ENCODE measurements at places on chromosomes 11 and 22.

DNA sequence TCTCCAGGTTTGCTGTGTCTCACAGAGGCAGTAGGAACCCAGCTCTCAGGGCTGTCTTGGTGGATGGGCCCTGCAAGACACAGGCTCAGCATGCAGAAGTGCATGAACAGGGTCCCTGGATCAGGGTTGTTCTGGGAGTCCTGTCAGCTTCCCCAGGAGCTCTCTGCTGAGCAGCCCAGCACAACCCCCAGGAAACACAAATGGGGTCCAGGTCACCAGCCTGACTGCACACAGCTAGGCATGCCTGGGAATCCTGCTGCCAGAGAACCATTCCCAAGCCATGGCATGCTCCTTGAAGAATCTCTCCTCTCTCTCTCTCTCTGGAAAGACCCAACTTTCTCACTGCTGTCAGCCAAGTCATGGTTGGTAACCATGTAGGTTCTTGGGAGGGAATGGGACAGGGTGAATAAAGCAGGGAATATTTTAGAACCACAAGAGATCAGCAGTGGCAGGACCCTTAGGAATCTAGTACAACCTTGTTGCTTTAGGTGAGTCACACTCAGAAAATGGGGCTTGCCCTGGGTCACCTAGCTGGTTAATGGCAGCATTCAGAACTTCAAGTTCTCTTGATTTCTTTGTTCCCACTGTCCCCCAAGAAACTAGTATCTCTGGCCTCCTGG is 21.4 kb downstream of the TUB start:
- no peak for DNase-seq

DNA sequence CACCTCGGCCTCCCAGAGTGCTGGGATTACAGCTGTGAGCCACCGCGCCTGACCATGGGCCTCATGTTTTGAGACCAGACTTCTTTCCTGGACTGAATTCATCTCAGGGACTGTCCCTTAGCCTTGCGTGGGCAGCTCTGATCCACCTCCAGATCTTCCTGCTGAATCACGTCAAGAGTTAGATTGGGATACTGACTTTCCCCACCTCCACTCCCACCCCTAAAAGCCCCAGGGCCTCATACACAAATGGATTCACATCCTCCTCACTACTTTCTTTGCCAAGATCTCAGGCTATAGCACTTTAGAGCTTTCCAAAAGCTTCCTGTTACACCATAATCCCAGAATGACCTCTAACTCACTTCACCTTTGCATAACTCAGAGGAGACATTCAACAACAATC is 12.1 kb downstream of the CCDC87 start:
- DNase-seq: no peak

- DNase-seq: no peak
These were observed 33.7 kb downstream of the APLP2 start for GRCh38 chr11:130103296-130103814.

DNA sequence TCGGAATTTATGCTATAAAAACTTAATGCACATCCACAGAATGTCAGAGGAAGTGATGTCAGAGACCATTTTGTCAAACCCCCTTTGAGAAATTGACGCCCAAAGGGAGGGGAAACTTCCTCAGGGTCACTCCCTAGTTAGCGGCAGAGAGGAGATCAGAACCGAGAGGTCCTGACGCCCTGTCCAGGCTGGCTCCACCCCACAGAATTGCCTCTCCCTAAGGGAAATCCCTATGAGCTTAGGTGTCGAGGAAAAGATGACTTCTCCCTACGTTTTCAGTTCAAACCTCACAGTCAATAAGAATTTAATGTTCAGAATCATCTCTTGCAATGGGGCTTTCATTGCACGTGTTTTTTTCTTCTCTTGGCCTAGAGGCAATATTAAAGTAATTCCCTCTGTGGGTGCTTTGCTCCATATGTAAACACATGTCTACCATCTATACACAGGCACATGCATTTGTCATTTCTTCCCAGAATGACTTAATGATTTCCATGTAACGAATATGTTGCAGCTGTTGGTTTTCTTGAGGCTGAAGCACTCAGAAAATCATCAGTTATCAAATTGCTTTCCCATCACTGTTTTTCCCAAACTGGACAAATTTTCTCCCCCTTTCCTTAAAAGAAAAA is 148.7 kb upstream of the TIMP3 start:
- DNase-seq: no peak

DNA sequence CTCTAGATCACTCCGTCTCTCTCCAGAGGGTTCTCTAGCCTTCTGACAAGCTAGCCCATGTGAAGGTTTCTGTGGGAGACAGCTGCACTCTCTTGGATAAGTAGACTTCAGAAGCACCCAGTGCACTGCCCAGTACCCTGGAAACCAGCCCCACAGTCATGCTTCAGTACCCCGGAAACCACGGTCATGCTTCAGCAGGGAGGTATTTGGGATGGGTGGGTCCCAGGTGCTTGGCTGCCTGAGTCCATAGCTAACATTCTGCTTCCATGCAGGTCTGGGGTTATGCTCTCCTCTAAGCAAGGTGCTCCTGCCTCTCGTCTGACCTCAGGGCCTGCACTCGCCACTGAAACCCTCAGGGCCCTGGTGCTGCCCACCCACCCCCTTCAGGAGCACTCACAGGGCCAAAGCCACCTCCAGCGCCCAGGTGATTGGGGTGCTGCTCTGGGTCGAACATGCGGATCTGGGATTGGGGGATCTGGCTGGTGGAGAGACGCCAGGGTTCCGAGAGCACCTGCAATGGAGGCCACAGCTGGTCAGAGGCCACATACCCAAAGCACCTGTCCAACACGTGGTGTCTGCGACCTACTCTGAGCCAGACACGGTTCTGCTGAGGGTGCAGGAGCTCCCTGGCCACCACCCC is 7.3 kb upstream of the SYCE3 start:
- DNase-seq: no peak

- DNase-seq: peak; percentile 64
These were observed 21.8 kb downstream of the SNX19 start for GRCh38 chr11:130894322-130895025.

GRCh38 chr11:1288426-1289151 is 20.8 kb downstream of the TOLLIP start:
- no peak for DNase-seq

GRCh38 chr22:46551996-46552395 is 14.6 kb upstream of the CELSR1 start:
- DNase-seq: no peak

DNA sequence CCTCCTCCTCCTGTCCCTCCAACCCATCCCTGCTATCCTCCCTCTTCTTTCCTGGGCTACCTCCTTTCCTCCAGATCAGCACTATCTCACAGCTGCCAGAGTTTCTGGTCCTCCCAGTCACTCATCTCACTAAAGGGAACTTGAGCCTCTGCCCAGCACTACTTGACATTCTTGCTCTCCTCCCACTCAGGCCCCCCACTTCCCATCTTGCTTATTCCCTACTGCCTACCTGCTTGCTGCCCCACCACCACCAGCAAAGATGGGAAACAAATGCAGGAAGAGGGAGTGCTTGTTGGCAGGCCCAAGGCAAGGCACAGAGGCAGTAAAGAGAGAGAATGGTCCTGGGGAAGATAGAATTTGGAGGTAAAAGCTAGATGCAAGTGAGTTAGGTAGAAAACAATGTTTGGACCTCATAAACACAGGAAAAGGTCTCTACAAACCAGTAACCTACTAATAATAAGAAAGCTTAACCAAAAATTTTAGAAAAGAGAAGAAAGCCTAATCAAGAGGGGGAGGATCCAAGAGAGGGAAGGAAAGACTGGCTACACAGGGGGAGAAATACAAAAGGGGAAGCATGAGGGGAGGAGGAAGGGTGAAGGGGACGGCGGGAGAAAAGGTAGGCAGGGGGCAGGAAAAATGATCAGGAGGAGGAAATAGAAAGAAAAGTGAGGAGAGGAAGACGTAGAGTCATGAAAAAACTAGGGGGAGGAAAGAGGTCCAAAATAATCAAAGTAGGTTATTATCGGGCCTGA is 63.6 kb downstream of the PAK1 start:
- no peak for DNase-seq

- no peak for DNase-seq
These were observed 14.9 kb upstream of the PPFIA1 start for GRCh38 chr11:70255477-70256116.

DNA sequence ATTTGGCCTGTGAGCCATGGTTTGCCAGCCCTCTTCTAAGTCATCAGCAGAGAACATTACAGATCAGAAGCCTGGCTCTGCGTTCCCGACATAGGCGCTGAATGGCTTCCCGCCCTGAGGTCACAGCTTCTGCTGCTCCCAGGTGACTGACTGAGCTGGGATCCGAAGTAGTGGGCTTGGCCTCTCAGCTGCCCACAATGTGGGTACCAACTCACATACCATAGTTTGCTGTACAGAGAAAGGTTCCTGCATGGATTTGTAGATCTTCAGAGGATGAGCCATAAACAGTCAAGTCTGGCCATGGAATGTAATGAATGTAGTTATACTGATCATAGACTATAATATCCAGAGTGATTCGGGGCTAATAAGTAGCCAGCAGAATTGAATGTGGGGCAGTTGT is 42.6 kb downstream of the TEAD1 start:
- DNase-seq: no peak

DNA sequence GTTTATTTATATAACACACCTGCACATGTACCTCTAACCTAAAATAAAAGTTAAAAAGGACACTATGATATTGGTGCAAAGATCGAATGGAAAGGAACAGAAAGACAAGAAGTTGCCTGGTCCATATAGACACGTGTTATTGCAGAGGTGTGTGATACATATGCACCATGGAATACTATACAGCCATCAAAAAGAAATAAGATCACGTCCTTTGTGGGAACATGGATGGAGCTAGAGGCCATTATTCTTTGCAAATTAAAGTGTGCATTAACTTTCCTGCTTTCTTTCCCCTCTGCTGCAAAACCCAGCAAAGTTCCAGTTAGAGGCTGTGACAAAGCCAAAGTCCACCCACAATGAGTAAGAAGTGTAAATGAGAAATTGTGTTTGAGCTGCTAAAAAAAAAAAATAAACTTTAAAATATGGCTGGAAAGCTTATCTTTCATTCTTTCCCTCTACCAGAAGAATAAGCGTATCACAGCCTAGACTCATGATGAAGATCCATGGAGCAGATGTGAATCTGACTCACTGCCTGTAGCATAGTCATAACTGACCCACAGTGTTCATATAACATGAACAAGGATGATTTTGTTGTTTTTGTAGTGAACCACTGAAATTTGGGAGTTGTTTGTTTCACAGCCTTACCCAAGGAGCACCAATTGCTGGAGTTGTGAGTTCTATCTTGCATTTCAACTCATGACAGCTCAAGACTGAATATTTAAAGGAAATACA is 9.6 kb downstream of the OR52K1 start:
- DNase-seq: no peak

DNA sequence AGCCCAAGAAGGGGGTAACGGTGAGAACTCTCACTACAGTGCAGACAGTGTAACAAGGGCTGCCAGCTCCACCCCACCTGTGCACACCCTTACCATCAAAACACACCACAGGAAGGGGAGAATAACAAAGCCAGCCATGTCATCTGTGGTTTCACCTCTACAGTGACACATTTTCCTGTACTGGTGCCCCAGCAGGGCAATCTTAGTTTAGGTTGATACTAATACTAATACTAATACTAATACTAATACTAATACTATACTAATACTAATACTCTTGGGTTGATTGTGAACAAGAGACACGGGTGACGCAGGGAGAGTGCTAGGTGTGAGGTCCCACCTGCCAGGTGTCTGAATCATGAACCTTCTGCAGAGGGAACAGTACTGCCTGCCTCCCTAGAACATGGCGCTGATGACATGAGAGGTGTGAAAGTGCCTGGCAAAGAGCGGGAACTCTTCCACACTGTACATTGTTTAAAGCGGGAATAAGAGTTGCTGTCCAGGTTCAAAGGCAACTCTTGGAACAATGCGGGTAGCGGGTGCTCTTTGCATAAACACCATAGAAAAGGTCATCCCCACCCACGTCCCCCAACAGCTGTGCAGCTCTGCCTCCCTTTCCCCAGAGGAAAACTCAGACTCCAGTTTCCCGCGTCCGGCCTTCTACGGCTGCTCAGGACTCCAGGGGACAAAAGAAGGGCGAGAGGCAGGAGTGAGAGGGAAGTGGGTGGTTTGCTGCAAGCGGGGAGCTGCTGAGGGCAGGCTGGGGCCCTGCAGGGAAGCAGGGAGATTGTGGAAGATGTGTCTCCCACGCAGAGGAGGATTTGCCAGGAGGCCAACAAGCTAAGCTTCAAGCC is 25.0 kb upstream of the TMPRSS4 start:
- peak; percentile 71 for DNase-seq

DNA sequence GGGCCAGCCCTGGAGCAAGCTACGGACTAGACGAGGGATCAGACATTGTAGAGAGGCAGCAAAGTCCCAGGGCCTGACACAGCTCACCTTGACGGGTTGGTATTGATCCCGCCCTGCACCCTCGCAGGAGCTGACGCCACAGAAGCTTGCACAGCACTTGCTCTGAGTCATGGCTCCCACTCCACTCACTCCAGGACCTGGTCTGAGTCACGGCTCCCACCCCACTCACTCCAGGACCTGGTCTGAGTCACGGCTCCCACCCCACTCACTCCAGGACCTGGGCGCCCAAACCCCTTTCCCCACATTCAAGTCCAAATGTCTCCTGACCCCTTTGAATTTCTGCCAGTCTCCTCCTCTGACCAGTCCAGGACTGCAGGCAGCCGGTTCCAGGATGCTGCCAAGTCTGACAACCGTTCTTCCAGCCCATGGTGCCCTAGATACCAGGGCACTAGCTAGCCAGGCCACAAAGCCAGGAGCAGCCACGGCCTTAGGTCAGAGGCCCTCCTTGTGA is 6.0 kb upstream of the PNPLA5 start:
- peak; percentile 47 for DNase-seq

GRCh38 chr22:49735901-49736421 is 91.7 kb downstream of the BRD1 start:
- no peak for DNase-seq

DNA sequence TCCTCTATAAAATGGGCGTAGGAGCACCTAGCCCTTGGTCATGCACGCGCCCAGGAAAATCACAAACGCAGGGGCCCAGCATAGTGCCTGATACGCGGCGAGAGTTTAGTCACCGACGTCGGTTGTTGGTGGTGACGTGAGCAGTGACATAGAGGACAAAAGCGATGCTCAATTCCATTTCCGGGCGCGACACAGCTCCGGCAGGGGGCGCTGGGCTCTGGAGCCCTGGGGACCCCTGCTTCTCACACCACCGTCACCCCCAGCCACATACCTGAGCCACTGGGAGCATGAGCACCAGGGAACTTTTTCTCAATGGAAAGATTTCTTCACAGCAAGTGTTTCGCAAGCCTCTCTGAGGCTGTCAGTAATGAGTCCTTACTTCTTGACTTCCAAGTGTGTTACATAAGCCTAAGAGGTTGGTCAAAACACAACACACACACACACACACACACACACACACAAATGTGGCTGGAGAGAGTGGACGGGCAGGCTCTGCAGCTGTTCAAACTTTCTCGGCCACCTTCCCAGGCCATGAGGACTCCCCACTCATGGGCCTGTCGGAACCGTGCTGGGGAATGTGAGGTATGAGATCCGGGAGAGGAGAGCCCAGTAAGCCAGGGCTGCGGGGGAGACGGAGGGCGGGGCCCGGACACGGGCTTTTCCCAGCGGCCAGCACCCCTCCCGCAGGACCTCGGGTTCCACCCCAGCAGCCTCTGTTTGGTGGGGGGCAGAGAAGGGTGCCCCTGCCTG is 36.9 kb upstream of the LINC01488 start:
- DNase-seq: no peak

- no peak for DNase-seq
These were observed 7.0 kb downstream of the ALDH3B1 start for GRCh38 chr11:68016904-68017817.

- DNase-seq: no peak
These were observed 38.6 kb upstream of the TP53AIP1 start for GRCh38 chr11:128981254-128981653.

All from stimulated activated CD4-positive, alpha-beta T cell treated with anti-CD3 and anti-CD28 coated beads, Interleukin-1b, Interleukin-23, amount 100 ng/mL, for 48 hours (primary cell).